Stimulated activated naive CD8-positive, alpha-beta T cell treated with anti-CD3 and anti-CD28 coated beads, Interleukin-15, Interleukin-2, amounts not matched to agents 100 U/mL and 50 U/mL, for 24 hours (primary cell): ENCODE measurements at places on chromosomes 7 and 10.
A peak's percentile ranks its signal among the peaks of the same experiment; 100 is the strongest.

GRCh38 chr7:81780914-81781693 lies 11.3 kb upstream of the HGF start:
- no peak for DNase-seq

DNA sequence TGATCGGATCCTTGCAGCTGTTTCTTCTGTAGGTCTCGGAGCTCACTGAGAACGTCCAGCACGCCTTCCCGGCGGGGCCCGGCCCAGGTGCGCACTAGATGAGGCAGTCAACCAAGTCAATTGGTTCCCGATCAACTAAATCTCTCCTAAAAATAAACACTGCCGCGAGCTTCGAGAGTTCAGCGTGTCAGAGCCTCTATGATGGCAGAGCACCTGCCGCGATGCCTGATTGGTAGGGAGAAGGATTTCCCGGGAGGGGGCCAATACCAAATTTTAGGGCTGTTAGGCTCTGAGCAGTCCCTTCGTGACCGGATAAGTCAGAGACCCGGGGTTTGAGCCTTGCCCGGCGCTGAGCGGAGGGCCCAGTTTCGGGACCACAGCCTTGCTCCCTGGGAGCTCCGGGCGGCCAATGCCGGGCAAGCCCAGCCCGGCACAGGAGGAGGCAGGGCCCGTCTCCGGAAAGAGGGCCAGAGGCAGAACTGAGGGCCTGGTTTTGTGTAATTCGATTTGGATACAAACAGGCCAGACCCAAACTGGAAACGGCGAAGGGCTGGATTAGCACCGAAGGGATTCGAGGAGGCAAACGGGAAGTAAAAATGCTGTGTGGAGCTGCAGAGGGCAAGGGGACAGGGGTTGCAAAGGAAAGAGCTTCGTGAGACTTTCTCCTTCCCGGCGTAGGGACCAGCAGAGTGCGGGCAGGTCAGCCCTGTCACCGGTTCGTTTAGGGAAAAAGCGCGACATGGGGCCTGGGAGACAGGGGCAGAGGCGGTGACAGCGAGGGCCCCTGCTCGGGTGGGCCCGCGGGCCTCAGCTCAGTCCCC lies 569 bp downstream of the SLC26A5 start:
- peak; percentile 5 for DNase-seq

- no peak for DNase-seq
These were observed 55.4 kb upstream of the KIAA1217 start for GRCh38 chr10:24153537-24153936.

DNA sequence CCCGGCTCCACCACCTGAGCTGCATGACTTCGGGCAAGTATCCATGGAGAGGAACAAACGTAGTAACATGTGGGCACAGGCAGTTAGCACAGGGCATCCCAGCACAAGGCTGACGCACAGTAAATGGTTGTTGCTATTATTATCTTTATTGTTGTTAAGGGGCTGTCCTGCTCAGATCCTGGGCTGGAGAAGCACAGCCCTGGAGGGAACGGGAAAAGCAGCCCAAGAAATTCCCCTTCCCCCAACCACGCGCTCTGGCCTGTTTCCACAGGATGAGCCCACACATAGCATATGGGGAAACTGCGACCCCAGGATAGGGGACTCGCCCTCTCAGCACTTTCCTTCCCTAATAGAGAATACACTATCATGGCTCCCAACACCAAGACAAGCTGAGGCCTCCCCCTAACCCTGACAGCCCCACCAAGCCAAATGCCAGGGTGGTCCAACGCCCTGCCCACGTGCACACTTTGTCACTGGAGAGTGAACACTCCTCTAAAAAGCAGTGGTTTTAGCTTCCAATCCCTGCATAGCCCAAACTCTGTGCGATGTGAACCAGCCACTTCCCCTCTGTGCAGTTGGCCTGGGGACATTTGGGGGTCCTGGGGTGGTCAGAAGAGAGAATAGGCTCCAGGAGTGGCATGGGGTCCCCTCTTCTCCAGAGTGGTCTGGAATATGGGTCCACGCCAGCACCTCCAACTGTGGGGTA lies 11.0 kb downstream of the PSD start:
- no peak for DNase-seq

DNA sequence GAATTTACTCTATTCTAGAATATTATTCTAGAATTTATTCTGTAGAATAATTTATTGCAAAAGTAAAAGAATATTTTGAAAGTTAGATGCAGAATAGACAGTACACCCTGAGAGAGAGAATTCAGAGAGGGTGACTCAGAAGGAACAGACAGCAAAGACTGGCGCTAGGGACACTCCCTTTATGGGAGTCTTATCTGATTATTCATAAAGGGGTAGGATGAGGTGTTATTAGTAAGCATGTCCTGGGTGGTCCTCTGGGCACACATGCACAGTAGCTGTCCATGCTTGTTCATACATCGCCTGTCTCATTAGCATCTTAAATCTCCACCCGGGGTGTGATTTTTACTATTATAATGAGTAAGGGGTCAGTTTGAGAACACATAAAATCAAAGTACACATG lies 100.1 kb downstream of the XPNPEP1 start:
- DNase-seq = no peak

GRCh38 chr10:93384006-93384405 lies 98.1 kb downstream of the MYOF start:
- DNase-seq = no peak

DNA sequence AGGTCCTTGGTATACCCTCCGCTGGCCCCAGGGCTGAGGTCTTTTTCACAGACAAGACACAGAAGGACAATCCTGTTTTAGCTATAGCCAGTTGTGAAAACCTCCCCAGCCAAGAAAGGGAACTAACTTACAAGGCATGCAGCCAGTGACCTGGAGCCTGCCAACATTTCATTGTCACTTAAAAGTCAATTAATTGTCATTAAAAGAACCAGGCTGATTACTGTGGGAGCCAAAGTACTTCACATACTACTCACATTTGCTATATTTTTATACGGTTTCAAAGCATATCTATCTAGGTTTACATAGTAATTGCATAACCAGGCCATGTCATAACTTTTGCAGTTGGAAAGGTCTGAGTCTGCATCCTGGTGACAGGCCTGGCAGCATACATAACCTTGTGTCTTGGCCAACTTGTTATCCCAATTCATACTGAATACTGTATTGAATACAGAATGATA lies 31.1 kb downstream of the NRBF2 start:
- DNase-seq = no peak

- DNase-seq = no peak
These were observed 27.1 kb downstream of the BMS1 start for GRCh38 chr10:42809676-42810075.

DNA sequence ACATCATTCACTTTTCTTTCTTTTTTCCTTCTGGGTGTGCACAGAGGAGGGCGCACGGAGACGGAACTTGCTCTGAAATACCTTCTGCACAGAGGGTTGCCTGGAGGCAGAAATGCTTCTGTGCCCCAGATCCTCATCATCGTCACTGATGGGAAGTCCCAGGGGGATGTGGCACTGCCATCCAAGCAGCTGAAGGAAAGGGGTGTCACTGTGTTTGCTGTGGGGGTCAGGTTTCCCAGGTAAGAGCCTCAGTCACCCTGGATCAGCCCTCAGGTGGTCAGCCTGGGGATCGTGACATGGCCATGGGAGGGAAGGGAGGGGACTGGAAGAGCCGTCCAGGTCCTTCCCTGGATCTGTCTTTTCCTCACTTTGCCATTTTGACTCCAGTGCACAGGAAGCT lies 33.6 kb downstream of the VWA2 start:
- no peak for DNase-seq

GRCh38 chr7:121107923-121108498 lies 119.5 kb downstream of the CPED1 start:
- no peak for DNase-seq
